Gastrocnemius medialis (tissue), 4 donors: ENCODE measurements at places on chromosomes 1 and 21.

DNA sequence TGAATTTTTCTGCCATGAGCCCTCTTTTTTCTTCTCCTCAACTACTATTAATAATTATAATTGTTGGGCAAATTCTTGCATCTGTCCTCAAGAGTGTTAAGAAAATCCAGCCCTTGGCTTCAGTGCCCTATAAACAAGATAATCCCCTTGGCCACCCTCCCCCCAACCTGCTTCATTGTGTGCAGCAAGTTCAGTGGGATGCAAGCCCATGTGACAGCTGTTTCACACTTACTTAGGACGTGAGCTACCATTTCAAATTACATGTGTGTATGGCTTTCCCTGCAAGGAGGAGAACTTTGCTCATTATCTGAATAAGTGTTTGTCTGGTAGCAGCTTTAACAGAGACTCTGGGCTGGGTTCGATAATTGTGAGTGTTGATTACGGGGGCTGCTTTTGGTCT is 276.2 kb downstream of the CACNA1E start:
- H3K36me3 ChIP-seq: no peaks in the 10 kb centered on the region
- H3K27ac ChIP-seq: no peak overlapping the region
- no peaks in the 10 kb centered on the region for H3K4me1 ChIP-seq
- H3K4me3 ChIP-seq: no peak overlapping the region

DNA sequence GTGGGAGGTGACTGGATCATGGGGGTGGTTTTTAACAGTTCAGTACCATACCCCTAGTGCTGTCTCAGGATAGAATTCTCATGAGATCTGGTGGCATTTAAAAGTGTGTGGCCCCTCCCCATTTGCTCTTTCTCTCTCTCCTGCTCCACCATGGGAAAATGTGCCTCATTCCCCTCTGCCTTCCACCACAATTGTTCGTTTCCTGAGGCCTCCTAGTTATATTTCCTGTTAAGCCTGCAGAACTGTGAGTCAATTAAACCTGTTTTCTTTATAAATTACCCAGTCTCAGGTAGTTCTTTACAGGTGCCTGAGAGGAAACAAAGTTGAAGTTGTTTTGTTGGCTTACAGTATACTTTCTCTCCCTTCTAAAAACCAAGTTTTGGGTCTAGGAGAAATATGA is 23.1 kb upstream of the SLC22A15 start:
- no peaks in the 10 kb centered on the region for H3K27me3 ChIP-seq
- H3K36me3 ChIP-seq: no peaks in the 10 kb centered on the region
- no peak for DNase-seq
- H3K27ac ChIP-seq: no peak overlapping the region
- no peak overlapping the region for H3K4me3 ChIP-seq
- no peaks in the 10 kb centered on the region for H3K4me1 ChIP-seq

- no peaks in the 10 kb centered on the region for H3K36me3 ChIP-seq
- H3K4me3 ChIP-seq: no peak overlapping the region
Measured at GRCh38 chr1:3536420-3537195, 74.7 kb downstream of the MEGF6 start.

- no peaks in the 10 kb centered on the region for H3K27me3 ChIP-seq
- no peak overlapping the region for H3K4me3 ChIP-seq
- no peak overlapping the region for H3K27ac ChIP-seq
- peaks cover 22% of the 10 kb centered on the region for H3K4me1 ChIP-seq
- no peaks in the 10 kb centered on the region for H3K36me3 ChIP-seq
Measured at GRCh38 chr1:66316464-66317247, 217.3 kb upstream of the SGIP1 start.

- peaks cover 68% of the 10 kb centered on the region for H3K4me1 ChIP-seq
- H3K27me3 ChIP-seq: no peaks in the 10 kb centered on the region
- peak; percentile 61 for DNase-seq
- H3K27ac ChIP-seq: peak overlapping the region; percentile 97
- H3K36me3 ChIP-seq: no peaks in the 10 kb centered on the region
Measured at GRCh38 chr1:46611691-46612221, 4.9 kb downstream of the MOB3C start.

- H3K27me3 ChIP-seq: no peaks in the 10 kb centered on the region
- H3K4me3 ChIP-seq: peak overlapping the region; percentile 38
- H3K4me1 ChIP-seq: peaks cover 4% of the 10 kb centered on the region
Measured at GRCh38 chr1:55640708-55641473, 425.7 kb upstream of the USP24 start.

- H3K27ac ChIP-seq: no peak overlapping the region
- DNase-seq: no peak
- no peaks in the 10 kb centered on the region for H3K4me1 ChIP-seq
- H3K4me3 ChIP-seq: no peak overlapping the region
- no peaks in the 10 kb centered on the region for H3K36me3 ChIP-seq
Measured at GRCh38 chr1:107795994-107796393, 169.0 kb downstream of the VAV3 start.

DNA sequence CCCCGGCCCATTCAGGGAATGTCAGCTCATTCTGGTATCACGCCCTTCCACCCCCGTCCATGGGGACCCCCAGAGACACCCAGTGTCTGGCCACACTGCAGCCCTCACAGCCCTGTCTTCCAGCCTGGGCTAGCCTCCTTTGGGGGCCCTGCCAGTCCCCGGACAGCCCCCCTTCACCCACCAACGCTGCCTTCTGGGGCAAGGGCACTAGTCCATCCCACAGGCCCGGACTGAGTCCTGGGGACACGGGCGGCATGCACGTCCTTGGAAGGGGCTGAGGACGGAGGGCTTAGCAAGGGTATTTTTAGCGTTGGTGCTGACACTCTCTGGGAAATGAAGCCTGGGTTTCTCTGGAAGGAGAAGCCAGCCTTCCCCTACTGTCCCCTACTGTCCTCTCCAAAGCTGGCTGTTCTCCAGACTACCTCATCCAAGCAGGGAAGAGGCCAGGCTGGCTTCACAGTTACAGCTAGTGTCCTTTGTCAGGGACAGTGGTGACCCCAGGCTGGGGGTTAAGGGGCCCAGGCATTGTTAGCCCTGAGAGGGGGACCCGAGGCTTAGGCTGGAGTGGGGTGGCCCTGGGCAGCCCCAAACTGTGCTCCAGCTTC is 39.5 kb downstream of the COQ8A start:
- peak overlapping the region; percentile 99 for H3K27ac ChIP-seq
- H3K36me3 ChIP-seq: peaks cover 52% of the 10 kb centered on the region
- DNase-seq: peak; percentile 89
- no peaks in the 10 kb centered on the region for H3K27me3 ChIP-seq
- H3K4me1 ChIP-seq: peaks cover 94% of the 10 kb centered on the region

GRCh38 chr1:204791453-204792353 is 79.0 kb upstream of the NFASC start:
- no peaks in the 10 kb centered on the region for H3K36me3 ChIP-seq
- no peaks in the 10 kb centered on the region for H3K4me1 ChIP-seq
- no peak overlapping the region for H3K27ac ChIP-seq
- no peak overlapping the region for H3K4me3 ChIP-seq
- H3K27me3 ChIP-seq: peaks cover 30% of the 10 kb centered on the region

GRCh38 chr1:197994907-197995407 is 77.8 kb downstream of the LHX9 start:
- no peak overlapping the region for H3K27ac ChIP-seq
- no peaks in the 10 kb centered on the region for H3K4me1 ChIP-seq
- H3K36me3 ChIP-seq: no peaks in the 10 kb centered on the region
- no peak for DNase-seq
- H3K4me3 ChIP-seq: no peak overlapping the region

- no peaks in the 10 kb centered on the region for H3K27me3 ChIP-seq
- peaks cover 24% of the 10 kb centered on the region for H3K4me1 ChIP-seq
- H3K27ac ChIP-seq: peak overlapping the region; percentile 87
- no peak for DNase-seq
Measured at GRCh38 chr1:46284058-46284457, 19.4 kb downstream of the LRRC41 start.

GRCh38 chr1:238138059-238138626 is 247.4 kb upstream of the ZP4 start:
- no peak for DNase-seq
- H3K27ac ChIP-seq: no peak overlapping the region
- H3K4me3 ChIP-seq: no peak overlapping the region
- H3K4me1 ChIP-seq: no peaks in the 10 kb centered on the region
- H3K36me3 ChIP-seq: no peaks in the 10 kb centered on the region

GRCh38 chr21:16047904-16048303 is 318.1 kb downstream of the USP25 start:
- no peaks in the 10 kb centered on the region for H3K27me3 ChIP-seq
- no peak for DNase-seq
- H3K4me1 ChIP-seq: no peaks in the 10 kb centered on the region
- no peak overlapping the region for H3K27ac ChIP-seq

DNA sequence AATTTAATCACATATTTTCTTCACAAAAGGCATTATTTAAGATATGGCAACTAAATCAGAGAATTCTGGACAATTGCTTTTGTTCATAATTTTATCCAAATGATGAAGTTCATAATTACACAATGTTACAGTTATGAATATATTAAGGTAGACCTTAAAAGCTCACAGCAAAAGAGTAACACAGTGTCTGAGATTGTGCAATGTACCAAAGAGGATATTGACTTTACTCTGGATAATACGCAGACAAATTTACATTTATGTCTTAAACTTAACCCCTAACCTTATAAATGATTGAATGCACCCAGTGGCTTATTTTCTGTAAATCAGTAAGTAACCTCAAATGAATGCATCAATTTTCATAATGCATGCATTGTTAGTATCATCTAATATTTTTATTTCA is 216.2 kb upstream of the SAMSN1 start:
- no peaks in the 10 kb centered on the region for H3K27me3 ChIP-seq
- no peak overlapping the region for H3K27ac ChIP-seq
- H3K4me3 ChIP-seq: no peak overlapping the region
- no peak for DNase-seq

- peaks cover 12% of the 10 kb centered on the region for H3K4me1 ChIP-seq
- H3K4me3 ChIP-seq: no peak overlapping the region
- H3K27me3 ChIP-seq: no peaks in the 10 kb centered on the region
- DNase-seq: no peak
- no peak overlapping the region for H3K27ac ChIP-seq
Measured at GRCh38 chr1:25500694-25501093, 42.7 kb upstream of the LDLRAP1 start.

- peaks cover 61% of the 10 kb centered on the region for H3K4me1 ChIP-seq
- H3K36me3 ChIP-seq: no peaks in the 10 kb centered on the region
- DNase-seq: no peak
- H3K27me3 ChIP-seq: no peaks in the 10 kb centered on the region
- H3K27ac ChIP-seq: peak overlapping the region; percentile 77
- H3K4me3 ChIP-seq: no peak overlapping the region
Measured at GRCh38 chr1:18948048-18948912, 8.2 kb downstream of the IFFO2 start.

- H3K36me3 ChIP-seq: no peaks in the 10 kb centered on the region
- DNase-seq: no peak
- no peaks in the 10 kb centered on the region for H3K27me3 ChIP-seq
- no peak overlapping the region for H3K27ac ChIP-seq
- H3K4me1 ChIP-seq: no peaks in the 10 kb centered on the region
- H3K4me3 ChIP-seq: no peak overlapping the region
Measured at GRCh38 chr1:71882226-71882625, 400.1 kb downstream of the NEGR1 start.

GRCh38 chr1:159121526-159121925 is 45.0 kb upstream of the AIM2 start:
- H3K36me3 ChIP-seq: no peaks in the 10 kb centered on the region
- no peak overlapping the region for H3K27ac ChIP-seq
- DNase-seq: no peak
- no peaks in the 10 kb centered on the region for H3K27me3 ChIP-seq
- no peak overlapping the region for H3K4me3 ChIP-seq
- no peaks in the 10 kb centered on the region for H3K4me1 ChIP-seq

DNA sequence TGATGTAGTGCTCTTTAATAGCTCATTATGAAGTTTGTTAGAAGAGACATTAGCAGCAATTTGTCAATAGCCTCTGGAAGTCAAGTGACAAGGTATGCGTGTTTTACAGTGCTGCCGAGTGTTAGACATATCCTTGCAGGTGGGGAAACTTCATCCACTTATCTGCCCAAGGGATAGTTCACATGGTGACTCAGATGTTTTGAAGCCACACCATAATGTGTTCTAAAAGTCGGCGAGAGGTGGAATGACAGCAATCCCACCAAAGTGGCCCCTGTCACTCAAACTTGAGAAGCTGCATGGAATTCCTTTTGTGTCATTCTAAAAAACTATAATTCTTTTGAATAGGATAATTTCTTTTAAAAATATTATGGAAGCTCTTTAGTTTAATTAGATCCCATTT is 98.1 kb downstream of the RUNX1 start:
- no peak for DNase-seq
- H3K4me3 ChIP-seq: no peak overlapping the region
- no peak overlapping the region for H3K27ac ChIP-seq
- H3K4me1 ChIP-seq: peaks cover 4% of the 10 kb centered on the region
- no peaks in the 10 kb centered on the region for H3K27me3 ChIP-seq

GRCh38 chr1:6785728-6786505 is 663 bp downstream of the CAMTA1 start:
- no peaks in the 10 kb centered on the region for H3K27me3 ChIP-seq
- peak overlapping the region; percentile 66 for H3K4me3 ChIP-seq
- H3K27ac ChIP-seq: peak overlapping the region; percentile 81

DNA sequence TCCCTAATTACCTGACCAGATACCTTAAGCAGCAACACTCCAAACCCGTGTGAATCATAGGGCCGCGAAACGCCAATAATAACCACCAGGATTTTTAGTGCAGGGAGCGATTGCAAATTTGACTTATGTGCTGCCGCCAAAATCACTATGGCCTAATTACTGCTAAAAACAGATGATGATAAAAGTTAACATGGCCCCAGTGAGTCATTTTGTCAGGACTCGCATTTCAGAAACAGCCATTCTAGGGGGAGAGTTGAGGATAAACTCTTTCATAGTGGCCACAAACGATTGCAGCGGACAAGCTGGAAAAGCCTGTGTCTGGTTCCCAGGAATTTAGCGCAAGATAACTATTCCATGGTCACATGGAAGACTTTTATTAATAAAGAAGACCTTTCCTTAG is 103.4 kb downstream of the HLX start:
- H3K27me3 ChIP-seq: no peaks in the 10 kb centered on the region
- H3K4me3 ChIP-seq: no peak overlapping the region
- H3K36me3 ChIP-seq: no peaks in the 10 kb centered on the region

DNA sequence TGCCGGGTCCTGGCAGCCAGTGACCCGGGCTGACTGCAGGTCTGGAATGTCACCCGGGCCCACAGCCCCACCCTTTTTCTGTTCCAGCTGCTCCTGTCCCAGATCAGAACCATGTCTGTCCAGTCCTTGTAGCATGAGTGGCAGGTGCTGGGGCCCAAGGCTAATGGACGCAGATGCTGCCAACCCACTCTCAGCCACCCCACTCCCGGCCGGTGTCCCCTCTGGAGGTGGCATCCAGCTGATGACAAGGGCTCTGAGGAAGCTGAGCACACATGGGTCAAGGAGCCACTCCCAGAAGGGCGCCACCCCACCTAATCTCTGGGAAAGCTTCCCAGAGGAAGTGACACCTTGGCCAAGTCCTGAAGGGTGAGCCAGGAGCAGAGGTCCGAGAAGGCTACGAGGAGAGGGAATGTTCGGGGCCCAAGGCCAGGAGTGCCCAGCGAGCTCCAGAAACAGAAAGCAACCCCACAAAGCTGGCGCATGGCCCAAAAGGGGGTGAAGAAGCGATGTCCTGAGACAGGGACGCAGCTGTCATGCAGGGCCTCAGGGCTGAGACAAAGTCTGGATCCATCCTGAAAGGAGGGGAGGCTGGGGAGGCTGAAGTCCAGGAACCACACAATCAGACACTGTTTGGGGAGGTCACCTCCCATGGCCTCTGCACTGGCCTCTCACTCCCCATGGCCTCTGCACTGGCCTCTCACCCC is 39.5 kb downstream of the ACOT7 start:
- no peaks in the 10 kb centered on the region for H3K27me3 ChIP-seq
- peak overlapping the region; percentile 40 for H3K27ac ChIP-seq
- H3K4me3 ChIP-seq: no peak overlapping the region
- H3K4me1 ChIP-seq: peaks cover 38% of the 10 kb centered on the region
- DNase-seq: peak; percentile 82
- H3K36me3 ChIP-seq: no peaks in the 10 kb centered on the region

GRCh38 chr1:52424231-52424636 is 19.8 kb downstream of the PRPF38A start:
- no peaks in the 10 kb centered on the region for H3K4me1 ChIP-seq
- H3K27me3 ChIP-seq: no peaks in the 10 kb centered on the region
- H3K36me3 ChIP-seq: peaks cover 40% of the 10 kb centered on the region
- H3K4me3 ChIP-seq: no peak overlapping the region
